Articular chondrocyte of knee joint (primary cell): ENCODE measurements at places on chromosomes 13 and 19. TPM values are rescaled to one million over a fixed set of nuclear protein-coding genes. Genes with fewer than 3 reads are reported as not detected.

CGB3 gene
- not detected in 2 replicates for total RNA-seq

LYPD5 gene
- total RNA-seq = 0.65 and 1.1 TPM in 2 replicates

CGB8 gene
- not detected in 2 replicates for total RNA-seq

LYPD3 gene
- 0.26 and 0.32 TPM in 2 replicates for total RNA-seq

SHISA2 gene
- 1.0 and 1.6 TPM in 2 replicates for total RNA-seq

MZT1 gene
- total RNA-seq = 12.2 and 14.7 TPM in 2 replicates

POSTN gene
- 98.8 and 358 TPM in 2 replicates for total RNA-seq

CYP4F22 gene
- not detected in 2 replicates for total RNA-seq

ALG5 gene
- total RNA-seq = 51.5 and 72.3 TPM in 2 replicates

RGL3 gene
- total RNA-seq = 4.3 and 6.5 TPM in 2 replicates

MLLT1 gene
- 26.4 and 27.6 TPM in 2 replicates for total RNA-seq

SPTBN4 gene
- 3.5 and 4.6 TPM in 2 replicates for total RNA-seq

PSG3 gene
- total RNA-seq = not detected in 2 replicates

FFAR2 gene
- not detected in 2 replicates for total RNA-seq

TMEM86B gene
- total RNA-seq = 0.76 and 1.7 TPM in 2 replicates

HTR2A gene
- total RNA-seq = 0.11 and 0.26 TPM in 2 replicates

ICAM3 gene
- 5.1 and 5.4 TPM in 2 replicates for total RNA-seq

SSC5D gene
- total RNA-seq = 23.4 and 33.8 TPM in 2 replicates

LRRC63 gene
- not detected in 2 replicates for total RNA-seq

LILRB3 gene
- total RNA-seq = not detected in 2 replicates

PRR19 gene
- total RNA-seq = 0.39 and 0.43 TPM in 2 replicates

RASA3 gene
- total RNA-seq = 33.2 and 43.3 TPM in 2 replicates

EBI3 gene
- not detected in 2 replicates for total RNA-seq
